ENCODE measurements at places on chromosomes 1 and 21.

- DNase-seq: no peak
Observed at GRCh38 chr1:234755449-234755863, 145.5 kb upstream of the IRF2BP2 start.

- DNase-seq: no peak
Observed at GRCh38 chr1:19313636-19313959, 1.5 kb downstream of the SLC66A1 start.

GRCh38 chr21:17900990-17901385 lies 81.8 kb upstream of the C21orf91 start:
- DNase-seq: no peak

DNA sequence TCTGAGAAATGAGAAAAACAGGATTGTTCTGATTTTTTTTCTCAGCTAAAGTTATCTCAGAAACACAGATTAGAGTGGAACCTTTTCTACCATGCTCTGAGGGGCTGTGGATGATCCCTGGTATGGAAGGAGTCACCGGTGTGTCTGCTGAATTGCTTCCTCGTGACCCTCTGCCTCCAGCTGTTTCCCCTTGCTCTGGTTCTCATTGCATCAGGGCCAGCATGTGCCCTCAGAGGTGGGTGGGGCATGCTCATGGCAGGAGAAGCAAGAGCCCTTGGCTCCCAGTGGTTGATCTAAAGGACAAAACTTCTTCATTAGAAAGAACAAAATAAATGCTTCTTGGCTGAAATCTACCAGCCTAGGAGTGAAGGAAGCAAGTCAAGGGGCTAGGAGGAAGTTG lies 183.2 kb upstream of the HMCN1 start:
- DNase-seq: no peak

DNA sequence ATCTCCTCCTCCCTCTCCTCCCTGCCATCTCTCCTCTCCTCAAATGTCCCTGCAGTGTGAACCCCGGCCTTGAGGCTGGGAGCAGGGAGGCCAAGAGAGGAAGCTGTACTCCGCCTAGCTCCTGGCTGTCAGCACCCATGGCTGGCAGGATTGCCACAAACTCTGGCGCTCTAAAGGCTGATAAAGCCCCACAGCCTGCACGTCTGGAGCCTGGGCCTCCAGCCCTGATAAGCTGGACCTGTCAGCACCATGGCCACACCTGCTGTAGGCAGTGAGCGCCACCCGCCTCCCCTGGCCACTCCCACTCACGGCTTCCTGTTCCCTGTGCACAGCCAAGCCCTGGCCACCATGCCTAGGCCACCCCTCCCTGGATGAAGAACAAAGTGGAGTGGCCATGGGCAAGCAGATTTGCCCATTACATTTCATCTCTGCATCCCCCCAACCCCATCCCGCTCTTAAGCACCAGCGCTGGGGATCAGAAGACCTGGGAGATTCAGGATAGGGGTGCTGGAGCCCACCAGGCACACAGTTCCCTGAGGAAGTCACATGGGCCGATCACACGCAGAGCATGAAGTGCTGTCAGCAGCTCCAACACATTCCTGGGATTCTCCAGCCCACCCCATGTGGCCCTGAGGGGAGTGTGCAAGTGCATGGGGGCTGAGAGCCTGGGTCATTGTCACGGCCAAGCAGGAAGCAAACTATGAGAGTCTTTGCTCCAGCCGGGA lies 24.2 kb upstream of the NPPB start:
- no peak for DNase-seq

DNA sequence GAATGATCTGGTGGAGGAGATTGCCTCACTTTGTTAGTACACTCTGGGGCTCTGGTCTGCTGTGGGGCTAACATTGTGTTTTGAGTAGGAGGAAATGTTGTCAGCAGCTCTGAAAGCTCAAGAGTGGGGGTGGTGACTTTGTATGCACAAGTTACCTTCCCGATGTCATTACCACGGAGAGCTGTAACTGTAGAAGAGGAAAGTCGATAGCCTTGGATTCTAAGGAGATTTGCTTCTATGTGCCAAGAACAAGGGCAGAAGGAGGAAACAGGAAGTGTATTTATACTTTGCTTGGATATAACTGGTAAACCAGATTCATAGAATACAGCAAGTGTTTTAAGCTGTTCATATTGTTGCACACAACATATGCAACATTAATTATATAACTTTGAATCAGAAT lies 196.1 kb downstream of the AMY1C start:
- no peak for DNase-seq

DNA sequence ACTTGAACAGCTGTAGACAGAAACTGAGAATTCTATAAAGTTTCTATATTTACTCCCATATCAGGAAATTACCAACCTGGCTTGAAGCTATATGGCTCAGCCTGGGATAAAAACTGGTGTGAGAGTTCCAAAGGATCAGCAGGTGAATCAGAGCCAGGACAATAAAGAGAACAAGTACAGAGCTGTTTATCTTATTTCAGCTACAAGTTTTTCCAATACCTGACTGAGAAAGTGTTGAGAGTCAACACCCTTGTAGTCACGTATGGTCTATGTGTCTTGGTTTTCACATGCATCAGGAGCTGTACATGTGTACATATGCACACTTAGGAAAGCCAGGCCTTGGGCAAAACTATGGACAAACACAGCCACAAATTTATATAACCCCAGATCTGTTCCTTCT lies 40.7 kb upstream of the CXADR start:
- no peak for DNase-seq

DNA sequence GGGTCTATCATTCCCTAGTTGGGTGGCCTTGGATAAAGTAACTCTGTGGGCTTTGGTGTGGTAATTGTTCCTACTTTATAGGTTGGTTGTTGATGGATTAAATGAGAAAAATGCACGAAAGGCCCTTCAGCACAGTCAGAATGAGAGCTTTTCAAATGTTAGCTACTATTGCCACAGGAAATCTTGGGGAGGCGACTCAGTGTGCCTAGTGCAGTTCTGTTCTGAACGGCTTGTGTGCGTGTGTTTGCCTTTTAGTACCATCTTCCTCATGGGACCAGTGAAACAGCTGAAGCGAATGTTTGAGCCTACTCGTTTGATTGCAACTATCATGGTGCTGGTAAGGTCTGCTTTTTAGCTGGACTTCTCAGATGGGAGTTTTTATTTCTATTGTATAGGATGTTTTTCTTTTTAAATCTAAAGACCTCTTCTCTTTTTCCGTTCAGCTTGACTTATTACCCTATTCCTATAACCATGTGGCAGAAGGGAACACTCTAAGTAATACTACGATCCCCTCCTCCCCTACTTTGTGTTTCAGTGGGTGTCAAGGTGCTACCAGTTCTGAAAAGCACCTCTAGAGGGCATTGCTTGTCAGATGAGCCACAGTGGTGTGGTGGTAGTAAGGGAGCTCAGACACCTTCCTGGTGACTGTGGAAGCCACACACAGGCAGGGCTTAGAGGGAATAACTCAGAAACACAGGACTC lies 9.2 kb downstream of the SFT2D2 start:
- DNase-seq: no peak

GRCh38 chr1:146049436-146049835 lies 27.9 kb upstream of the HJV start:
- DNase-seq: no peak

- DNase-seq: no peak
Observed at GRCh38 chr1:196546272-196547111, 61.7 kb downstream of the KCNT2 start.

GRCh38 chr1:188670837-188671236 lies 1806.8 kb downstream of the BRINP3 start:
- no peak for DNase-seq

GRCh38 chr1:155873860-155874259 lies 14.5 kb downstream of the SYT11 start:
- no peak for DNase-seq

DNA sequence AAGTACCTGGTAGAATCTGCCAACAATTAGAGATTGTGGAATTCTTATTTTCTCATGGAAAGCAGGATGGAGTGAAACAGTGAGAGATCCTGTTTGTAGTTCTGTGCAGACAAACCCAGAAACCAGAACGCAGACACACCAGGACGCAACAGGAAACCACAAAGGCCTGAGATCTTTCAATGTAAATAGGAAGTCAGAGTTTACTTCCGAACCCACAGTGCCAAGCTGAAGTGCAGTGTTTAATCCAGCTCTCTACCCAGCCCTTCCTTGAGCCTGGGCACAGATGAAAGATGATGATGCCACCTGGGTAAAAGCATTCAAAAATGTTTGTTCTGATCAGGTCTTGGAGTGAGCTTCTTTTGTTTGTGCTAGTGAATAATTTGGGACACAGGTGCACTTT lies 244.2 kb upstream of the HOOK1 start:
- DNase-seq: no peak

DNA sequence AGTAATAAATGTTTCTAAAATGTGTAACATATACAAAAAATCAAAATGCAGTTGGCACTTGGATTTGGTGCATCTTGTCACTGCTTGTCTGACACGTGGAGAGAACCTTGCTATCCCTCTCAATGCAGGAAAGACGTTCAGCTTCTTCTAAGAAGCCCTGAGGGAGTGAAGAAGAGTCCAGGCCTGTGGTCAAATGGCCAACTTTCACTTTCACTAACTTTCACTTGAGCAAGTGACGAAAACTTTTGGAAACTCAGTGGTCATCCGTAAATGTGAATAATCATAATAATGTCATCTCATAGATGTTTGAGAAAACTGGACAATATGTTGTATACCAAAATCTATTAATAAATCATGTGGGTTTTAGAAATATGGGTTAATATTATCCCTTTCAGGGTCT lies 61.9 kb downstream of the ERG start:
- DNase-seq: no peak

DNA sequence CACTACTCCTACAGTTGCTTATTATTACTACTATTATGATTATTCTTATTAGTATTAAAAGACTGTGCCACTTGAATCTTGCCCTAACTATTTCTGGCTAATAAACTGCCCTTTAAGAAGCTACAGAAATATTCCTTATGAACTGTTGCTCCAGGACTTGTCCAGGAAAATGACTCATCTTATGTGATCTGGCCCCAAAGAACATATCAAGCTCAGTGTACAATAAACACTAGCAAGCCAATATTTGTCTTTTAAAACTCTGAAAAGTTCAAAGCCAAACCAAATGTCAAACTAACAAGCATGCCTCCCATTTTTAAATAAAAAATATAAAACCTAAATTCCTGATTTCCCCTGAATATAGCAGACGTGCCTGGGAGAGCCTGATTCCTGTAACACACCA lies 88.7 kb upstream of the SIM2 start:
- DNase-seq: no peak

DNA sequence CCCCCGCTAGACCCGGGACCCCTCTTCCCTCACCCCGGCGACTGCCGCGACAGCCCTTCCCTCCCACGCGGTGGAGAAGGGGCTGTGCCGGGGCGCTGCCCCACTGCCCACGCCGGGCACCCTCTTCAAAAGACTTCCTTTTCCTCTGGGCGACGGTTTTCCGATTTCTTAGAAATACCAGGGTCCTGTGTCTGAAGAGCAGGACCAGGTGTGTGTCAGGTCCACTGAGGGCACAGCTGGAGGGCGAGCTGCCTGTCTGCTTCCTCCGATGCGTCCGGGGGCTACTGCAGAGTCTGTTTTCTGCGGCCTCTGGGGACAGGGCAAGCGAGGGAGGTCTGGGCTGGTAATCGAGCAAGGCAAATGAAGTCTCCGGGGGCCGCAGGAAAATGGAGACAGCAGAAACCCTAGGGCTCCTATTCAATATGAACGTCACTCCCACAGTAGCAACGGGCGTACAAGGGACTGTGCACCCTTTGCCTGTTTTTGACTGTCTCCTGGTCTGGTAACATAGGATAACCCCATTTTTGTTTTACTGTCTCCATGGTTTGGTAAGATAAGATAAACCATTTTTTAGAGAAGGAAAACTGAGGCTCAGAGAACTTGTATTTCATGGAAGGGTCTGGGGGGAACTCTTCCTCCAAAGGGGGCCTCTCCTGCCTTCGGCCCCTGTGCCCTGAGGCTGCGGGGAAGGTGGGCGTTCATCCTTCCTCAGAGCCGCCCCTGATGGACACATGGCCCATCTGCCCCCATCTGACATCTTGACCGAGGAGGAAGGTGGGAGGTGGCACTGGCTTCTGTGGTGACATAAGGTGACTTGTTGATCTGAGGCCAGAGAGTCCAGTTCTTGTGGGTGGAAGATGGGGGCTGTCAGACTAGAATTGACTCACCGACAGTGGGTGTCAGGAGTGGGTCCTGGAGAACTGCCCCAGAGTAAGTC lies 970 bp downstream of the TNFRSF1B start:
- no peak for DNase-seq

DNA sequence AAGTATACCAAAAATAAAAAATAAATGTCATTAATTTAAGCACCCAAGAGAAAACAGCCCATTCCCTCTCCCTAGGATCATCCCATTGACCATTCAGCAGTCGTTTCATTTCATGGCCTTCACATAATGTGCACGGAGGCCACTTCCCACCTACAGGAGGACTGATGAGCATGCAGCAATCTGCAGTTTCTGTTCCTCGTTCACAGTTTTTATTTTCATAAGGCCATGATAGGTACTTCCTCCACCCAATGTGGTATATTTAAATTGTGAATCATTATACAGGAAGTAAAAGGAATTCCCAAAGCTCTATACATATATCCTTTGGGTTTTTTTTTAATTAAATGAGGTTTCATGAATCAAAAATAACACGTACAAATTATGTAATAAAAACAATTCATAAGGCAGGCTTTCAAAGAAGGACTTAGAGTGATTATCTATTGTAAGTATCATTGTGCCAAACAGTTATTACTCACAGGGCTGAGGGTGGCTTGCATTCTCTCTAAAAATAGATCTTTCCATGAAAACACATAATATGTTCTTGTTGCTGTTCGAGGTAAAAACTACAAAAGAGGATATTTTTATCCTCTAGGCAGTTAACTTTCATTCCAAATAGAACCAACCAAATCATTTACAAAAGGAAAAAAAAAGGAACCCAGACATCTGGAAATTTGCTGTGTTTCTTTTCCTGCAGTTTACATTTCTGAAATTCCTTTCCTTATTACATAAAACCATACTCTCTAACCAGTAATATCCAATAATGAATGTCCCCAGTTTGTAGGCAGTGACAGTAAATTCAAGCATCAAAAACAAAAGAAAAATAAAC lies 27.5 kb upstream of the SLC44A3 start:
- no peak for DNase-seq

- DNase-seq: no peak
Observed at GRCh38 chr1:89201106-89201794, 2.5 kb upstream of the GBP4 start.

GRCh38 chr1:40162753-40163441 lies 1.7 kb downstream of the RLF start:
- no peak for DNase-seq

Data from activated CD4-positive, CD25-positive, alpha-beta regulatory T cell treated with anti-CD3 and anti-CD28 coated beads, Interleukin-2, amount 50 U/mL, for 72 hours (primary cell).